ENCODE measurements at places on chromosomes 16 and 17.
A peak's percentile ranks its signal among the peaks of the same experiment; 100 is the strongest.

DNA sequence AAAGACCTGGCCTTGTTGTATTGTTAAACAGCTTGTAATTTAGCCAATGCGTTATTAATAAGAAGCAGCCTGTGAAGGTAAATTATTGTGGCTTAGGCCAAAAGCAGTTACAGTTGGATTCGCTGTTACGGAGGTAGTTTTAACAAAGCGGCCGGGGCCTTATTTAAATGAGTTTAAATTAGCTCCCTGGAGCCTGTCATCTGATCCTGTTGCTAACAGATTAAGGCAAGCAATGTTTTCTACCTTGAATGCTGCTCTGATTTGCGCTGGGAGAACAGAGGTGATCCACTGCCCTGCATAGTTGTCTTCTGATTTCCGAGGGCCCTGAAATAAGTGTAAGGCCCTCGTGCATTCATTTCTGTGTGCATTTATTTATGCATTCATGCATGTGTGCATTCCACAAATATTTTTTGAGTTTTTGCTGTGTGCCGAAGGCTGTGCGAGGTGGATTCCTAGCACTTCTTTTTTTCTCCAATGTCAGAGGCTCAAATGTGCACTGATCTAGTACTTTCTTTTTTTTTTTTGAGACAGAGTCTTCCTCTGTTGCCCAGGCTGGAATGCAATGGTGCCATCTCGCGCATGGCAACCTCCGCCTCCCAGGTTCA, 10.9 kb downstream of the SEC14L5 start:
- peak; percentile 9 for DNase-seq

DNA sequence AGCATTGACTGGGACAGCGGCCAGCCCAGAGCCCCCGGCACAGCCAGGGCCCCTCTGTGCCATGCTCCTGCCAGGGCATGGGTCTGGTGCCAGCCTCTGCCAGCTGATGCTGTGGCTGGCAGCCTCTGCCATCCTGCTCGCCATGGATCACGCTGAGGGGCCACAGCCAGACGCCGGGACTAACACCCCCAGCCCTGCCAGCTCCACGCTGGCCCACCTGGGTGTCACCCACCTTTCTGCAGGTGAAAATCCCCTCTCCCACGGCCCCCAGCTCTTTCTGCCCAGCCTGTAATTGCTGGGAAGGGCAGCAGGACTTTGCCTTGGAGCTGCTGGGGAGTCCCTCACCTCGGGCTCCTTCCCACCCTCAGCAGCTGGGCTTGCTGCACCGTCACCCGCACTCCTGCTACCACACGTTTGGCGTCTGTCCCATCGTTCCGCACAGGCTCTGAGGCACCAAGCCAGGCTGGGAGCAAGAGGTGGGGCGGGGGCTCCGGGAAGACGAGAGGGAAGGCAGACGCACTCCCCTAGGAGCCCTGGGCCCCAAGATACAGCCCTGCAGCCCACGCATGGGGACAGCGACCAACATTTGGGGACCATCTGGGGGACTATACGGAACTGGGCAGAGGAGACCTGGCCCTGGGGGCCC, 42.0 kb upstream of the ACSF3 start:
- DNase-seq: peak; percentile 9

GRCh38 chr17:18344021-18344420, 19.3 kb downstream of the SHMT1 start:
- no peak for DNase-seq

- DNase-seq: no peak
Measured at GRCh38 chr17:71111460-71111859, 942.1 kb downstream of the KCNJ2 start.

DNA sequence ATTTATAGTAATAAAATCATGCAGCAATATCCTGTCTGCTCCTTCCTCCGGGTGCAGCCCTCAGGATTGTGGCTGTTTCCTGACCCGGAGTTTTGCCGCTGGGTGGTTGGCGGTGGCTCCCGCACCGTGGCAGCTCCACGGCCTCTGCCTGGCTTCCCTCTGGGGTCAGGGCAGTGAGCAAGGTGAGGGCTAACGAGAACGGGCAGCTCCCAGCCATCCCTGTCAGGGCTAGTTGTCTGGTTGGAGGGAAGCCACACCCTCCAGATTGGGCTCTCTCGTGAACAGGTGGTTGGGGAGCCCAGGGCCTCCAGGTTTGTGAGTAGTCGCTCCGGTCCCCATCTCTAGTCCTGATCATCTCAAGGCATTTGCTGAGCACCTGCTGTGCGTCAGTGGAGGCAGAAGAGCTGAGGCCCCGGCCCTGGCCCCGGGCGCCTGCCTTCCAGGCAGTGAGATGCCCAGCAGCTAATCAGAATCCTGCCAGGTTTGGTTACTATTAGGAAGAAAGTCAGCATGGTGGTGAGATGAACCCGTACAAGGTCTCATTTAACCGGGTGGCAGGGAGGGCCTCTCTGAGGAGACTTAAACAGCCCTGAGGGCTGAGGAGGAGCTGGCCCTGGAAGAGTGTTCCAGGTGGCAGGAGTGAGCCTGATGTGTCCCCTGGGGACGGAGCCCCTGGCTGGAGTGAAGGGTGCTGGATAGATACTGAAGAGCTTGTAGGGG, 2.3 kb upstream of the NUDT16L1 start:
- no peak for DNase-seq

- no peak for DNase-seq
Measured at GRCh38 chr17:44879376-44879775, 19.9 kb downstream of the EFTUD2 start.
